ENCODE measurements at places on chromosomes 12 and 14.

- peak; percentile 11 for DNase-seq
Observed at GRCh38 chr12:121224591-121224990, 14.7 kb downstream of the P2RX4 start.

GRCh38 chr14:34699873-34700621, 14.3 kb downstream of the CFL2 start:
- DNase-seq, result no peak

- no peak for DNase-seq
Observed at GRCh38 chr12:64007853-64008252, 163.4 kb downstream of the SRGAP1 start.

DNA sequence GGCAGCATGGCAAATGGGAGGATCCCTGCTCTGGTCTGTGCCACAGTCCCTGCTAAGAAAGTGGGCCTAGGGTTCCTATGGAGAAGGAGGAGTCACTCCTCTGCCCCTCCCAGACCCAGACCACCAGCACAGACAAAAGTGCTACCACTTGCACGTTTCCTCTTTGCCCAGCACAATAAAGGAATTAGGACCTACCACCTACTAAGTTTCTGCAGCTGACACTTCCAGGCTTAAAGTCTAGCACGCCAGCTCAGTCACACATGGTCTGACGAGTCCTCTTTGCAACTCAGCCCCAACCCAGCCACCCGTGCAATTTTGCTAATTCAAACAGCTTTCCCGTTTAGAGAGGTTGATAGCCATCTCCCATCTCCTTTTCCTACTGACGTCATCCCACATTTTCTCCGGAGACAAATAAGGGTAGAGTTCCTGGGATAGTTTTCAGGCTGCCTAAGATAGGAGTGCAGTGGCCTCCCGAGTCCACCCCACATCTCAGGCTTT, 66.2 kb upstream of the PTGR2 start:
- DNase-seq, result no peak

- peak; percentile 49 for DNase-seq
Observed at GRCh38 chr14:68380329-68380741, 412.5 kb downstream of the ZFP36L1 start.

DNA sequence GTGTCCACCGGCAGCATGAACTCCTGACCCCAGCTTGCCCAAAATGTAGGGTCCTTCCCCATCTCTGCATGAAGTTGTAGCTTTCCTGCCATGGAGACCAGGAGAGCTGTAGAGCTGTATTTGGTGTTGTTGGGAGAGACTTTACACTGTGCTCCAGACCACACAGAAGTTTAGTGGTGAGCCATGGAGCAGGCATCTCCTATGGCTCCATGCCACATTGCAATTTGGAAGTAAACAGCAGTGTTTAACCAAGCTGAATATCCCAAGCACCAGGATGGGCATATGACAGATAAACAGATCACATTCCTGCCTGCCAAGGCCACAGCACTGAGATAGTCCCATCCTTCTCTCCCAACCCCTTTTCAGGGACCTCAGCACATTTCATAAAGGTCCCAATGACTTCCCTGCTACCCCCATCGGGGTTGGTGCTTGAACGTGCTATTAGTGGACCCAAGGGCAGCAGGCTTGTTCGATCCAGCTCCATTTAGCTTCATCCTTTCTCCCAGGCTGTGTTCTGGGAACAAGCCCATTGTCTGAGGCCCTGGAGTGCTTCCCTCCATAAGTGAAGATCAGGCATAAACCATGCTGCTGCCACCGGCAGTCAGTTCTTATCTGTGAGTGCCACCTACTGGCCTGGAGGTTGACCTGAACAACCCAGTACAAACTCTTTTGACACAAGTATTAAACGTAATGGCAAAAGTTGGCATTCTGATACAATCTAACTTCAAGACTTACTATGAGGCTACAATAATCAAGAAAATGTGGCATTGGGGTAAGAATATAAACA, 172.3 kb upstream of the ATXN7L3B start:
- peak; percentile 5 for DNase-seq

DNA sequence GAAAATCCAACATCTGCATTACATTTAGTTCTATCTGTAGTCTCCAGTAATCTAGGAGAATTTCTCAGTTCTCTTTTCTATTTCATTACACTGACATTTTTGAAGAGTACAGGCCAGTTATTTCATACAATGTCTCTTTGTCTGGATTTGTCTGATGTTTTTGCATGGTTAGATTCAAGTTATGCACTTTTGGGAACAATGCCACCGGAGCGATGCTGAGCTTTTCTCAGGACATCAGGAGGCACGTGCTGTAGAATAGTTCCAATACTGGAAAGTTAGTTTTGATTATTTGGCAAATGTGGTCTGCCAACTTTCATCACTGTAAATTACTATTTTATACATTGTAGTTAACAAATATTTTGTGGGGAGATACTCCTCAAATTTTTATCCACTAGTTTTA, 43.1 kb downstream of the ALDH1L2 start:
- DNase-seq, result no peak

GRCh38 chr12:111024205-111024801, 103.9 kb upstream of the MYL2 start:
- DNase-seq, result peak; percentile 78

- DNase-seq, result peak; percentile 60
Observed at GRCh38 chr12:16636435-16637055, 30.6 kb upstream of the LMO3 start.

GRCh38 chr12:25315388-25315787, 64.7 kb upstream of the KRAS start:
- DNase-seq, result no peak

DNA sequence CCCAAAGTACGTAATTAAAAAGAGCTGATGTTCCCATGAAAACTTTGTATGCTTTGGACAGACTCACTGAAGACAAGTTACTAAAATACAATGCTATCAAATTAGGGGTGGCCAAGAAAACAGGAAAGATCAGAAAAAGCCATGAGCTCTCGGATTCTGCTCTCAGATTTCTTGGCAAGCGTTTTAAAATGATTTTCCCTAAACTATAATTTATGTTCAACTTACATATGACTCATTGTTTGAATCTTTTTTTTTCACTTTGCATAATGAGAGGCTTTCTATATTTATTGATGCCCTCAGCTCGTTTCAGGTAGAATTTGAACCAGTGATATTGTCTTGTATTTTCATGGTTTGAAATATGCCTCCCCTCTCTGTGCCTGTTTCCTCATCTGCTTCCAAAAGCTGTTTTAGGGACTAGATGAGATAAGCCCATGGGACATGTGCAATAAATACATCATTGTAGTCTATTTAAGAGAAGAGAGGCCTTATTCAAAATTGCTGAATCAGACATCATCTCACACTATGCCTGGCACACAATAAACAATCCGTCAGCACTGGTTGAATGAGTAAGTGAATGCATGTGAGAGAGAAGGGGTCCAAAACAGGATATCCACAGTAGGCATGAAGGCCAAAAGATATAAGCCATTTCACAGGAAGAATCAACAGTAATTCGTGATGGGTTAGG, 4.7 kb upstream of the IPO8 start:
- DNase-seq, result no peak

DNA sequence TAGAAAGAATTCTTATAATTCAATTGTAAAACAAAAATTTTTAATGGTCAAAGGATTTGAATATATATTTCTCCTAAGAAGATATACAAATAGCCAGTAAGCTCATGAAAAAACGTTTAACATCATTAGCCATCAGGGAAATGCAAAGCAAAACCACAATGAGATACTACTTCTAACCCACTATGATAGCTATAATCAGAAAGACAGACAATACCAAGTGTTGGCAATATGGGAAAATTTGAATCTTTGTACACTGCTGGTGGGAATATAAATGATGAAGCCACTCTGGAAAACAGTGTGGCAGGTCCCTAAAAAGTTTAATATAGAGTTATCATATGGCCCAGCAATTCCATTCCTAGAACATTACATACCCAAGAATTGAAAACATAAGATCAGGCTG, 25.4 kb downstream of the RALGAPA1 start:
- no peak for DNase-seq

- DNase-seq, result no peak
Observed at GRCh38 chr12:4477129-4477528, 31.5 kb upstream of the FGF6 start.

GRCh38 chr12:55641595-55641994, 4.9 kb downstream of the OR10P1 start:
- DNase-seq, result no peak

- no peak for DNase-seq
Observed at GRCh38 chr12:107397890-107398500, 287.6 kb upstream of the PWP1 start.

- DNase-seq, result peak; percentile 44
Observed at GRCh38 chr14:55160989-55161388, 30.4 kb downstream of the DLGAP5 start.

DNA sequence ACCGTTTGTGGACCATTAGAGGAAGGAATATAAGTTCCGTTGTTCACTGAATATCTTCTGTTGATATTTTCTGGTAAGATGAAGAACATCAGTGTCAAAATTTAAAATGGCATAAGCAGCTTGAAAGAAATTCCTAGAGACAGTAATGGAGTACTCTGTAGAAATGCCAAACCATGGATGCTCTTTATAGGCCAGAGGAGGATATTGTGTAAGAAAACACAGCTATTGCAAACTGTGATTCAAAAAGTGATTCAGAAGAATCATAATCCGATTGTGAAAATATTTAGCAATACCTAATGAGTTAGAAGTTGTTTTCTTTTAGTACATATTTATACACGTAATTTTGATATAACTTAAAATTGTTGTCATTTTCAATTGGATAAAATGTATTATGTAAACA, 102.8 kb downstream of the SLC16A7 start:
- no peak for DNase-seq

GRCh38 chr12:52026263-52026662, 19.5 kb downstream of the TAMALIN start:
- DNase-seq, result no peak

DNA sequence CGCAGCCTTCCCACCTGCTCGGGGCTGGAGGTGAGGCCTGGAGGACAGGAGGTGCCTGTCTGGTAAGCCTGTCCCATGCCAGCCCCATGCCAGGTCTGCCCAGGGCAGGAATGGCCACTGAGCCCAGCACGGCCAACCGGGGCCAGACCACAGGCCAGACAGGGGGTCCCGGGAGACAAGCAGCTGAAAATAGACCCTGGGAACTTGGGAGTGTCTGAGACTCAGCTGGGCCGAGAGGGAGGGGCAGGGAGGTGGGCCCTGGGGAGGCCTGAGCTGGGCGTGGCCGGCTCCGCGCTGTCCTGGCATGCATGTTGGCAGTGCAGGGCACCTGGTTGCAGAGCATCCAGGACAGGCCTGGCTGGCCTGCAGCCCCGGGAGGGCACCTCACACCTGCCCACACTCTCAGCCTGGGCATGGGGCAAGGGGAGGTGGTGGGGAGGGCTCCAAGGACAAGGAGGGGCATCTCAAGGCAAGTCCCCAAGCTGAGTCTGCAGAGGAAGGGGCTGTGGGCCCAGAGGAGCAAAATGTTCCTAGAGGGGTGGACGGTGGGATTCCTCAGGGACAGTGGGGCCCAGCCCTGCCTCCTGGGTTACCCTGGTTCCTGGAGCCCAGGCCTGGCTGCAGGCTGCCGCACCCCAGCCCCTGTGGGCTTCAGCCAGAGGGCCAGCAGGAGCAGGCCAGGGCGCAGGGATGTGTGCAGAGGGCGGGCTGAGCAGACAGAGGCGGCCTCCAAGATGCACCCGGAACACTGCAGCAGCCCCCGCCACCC, 3.2 kb upstream of the CRIP1 start:
- DNase-seq, result no peak

DNA sequence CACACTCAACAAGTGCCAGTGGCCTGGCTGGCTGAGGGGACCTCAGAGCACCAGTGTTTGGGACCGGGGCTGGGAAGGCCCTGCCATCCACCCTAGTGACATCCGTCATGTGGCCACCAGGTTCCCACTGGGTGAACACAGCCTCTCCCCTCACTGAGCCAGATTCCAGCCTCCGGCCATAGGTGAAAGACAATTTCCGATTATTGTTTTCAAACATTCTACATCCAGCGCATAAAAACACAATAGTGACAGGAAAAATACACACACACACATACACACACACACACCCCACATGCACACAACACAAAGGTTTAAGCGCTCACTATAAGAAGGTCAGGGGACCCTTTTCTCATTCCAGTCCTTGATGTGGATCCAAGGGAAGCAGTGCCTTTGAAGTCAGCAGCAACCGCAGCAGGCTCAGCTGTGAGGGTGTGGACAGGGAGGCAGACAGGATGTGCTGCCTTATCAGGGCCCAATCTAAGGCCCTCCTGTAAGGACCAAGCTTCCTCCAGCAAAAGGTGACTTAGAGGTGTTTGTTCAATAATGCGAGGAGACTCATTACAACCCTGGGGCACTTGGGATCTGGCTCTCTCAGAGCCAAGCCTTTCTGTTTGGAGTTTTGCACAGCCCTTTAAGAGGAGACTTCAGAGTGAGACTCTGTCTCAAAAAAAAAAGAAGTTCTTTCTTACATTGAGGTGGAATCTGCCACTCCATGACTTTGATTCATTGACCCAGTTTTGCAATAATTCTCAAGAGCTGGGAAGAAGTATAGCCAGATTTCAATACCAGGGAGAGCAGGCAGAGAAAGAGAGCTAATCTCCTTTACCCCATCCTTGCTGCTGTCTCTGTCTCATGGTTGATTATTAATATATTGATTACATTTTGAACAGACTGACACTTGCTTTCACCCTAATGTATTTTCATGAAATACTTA, 227.8 kb downstream of the ZFP36L1 start:
- no peak for DNase-seq

GRCh38 chr12:24080465-24080864, 131.0 kb upstream of the SOX5 start:
- DNase-seq, result no peak

- no peak for DNase-seq
Observed at GRCh38 chr12:20592556-20592955, 102.6 kb upstream of the SLCO1C1 start.

Data from GM10248 (cell line).